AML-193 (cell line): ENCODE measurements at places on chromosomes 6 and 20.
A peak's percentile ranks its signal among the peaks of the same experiment; 100 is the strongest.

DNA sequence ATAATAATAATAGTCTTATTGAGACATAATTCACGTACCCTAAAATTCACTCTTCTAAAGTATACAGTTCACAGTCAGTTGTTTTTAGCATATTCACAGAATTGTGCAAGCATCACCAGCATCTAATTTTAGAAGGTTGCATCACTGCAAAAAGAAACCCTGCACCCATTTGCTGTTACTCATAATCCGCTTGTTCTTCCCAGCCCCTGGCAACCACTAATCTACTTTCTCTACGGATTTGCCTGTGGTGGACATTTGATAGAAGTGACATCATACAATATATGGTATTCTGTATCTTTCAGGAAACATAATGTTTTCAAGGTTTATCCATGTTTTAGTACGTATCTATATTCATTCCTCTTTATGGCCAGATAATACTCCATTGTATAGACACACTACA, 41.5 kb upstream of the FAM184A start:
- DNase-seq = peak; percentile 29

- peak; percentile 90 for DNase-seq
Observed at GRCh38 chr6:151948002-151948743, 140.7 kb downstream of the ESR1 start.

- no peak for DNase-seq
Observed at GRCh38 chr6:105336986-105337385, 65.9 kb downstream of the PREP start.

DNA sequence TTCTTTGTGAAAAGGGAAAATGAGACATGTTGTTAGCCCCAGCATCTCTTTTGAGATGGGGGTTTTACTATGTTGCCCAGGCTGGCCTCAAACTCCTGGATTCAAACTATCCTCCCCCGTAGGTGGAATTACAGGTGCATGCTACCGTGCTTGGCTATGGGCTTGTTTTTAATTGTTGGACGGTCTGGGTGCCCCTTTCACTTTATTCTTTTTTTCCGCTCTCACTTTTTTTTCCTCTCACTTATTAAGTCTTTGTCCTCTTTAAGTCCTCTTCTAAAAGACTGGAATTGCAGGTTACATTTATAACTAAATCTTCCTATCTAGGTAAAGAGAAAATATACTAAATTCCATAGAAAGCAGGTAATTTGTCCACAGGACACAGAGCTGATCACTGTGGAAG, 18.8 kb upstream of the PRDM13 start:
- DNase-seq = no peak

DNA sequence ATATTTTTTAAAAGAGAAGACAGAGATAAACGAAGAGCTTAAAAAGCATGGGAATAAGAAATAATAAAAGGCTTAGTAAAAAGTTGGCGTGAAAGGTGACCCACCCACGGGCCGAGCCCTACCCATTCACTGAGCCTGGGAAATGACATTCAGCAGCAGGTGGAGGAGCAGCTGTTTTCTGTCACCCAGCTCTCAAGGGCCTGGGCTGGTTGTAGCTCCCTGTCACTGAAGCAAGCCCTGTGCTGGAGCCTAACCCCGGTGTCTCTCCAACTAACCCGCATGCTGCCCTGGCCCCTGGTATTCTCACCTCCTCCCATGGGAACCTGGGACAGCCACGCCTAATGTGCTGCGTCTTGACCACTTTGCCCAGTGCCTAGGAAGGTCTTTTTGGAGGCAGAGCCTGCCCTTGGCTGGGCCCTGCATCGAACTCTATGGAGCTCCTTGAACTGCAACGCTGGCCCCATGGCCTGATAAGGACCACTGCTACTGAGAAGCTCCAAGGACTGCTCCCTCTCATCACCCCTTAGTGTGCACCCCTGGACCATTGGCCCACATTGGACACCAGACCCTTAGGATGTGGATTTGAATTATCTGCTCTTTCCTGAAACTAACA, 68.8 kb upstream of the IYD start:
- DNase-seq = no peak

DNA sequence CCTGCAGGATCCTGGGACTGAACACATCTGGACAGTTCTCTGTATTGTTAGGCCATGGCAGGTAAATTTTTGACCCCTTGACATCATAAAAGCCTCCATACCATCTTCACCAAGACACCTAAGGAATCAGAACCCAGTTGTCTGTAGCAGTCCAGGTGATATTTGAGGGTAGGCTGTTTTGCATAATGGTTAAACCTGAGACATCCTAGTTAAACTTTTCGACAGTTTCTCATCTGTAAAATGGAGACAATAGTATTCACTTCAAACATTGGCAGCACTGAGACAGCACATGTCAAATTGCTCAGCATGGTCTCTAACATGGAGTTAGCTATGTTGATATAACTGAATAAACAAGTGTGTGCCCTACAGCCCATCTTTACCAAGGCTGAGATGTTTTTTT, 24.8 kb downstream of the C6orf62 start:
- no peak for DNase-seq

DNA sequence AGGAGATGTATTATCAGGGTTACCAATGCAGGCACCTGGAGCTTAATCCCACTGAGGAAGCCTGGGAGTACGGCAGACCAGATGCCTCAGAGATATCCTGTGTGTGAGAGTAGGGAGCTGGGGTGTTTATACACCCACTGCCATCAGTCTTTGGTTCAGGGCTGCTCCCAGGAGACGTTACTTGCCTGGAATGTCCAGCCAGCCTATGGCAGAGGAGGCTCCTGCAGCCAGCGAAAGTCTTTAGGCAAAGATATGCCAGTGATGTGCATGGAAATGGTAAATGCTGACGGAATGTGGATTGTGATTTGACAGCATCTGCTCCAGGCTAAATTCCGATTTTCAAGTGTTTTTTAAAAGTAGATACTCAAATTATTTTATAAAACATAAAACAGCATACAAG, 282.0 kb downstream of the BTBD3 start:
- no peak for DNase-seq

DNA sequence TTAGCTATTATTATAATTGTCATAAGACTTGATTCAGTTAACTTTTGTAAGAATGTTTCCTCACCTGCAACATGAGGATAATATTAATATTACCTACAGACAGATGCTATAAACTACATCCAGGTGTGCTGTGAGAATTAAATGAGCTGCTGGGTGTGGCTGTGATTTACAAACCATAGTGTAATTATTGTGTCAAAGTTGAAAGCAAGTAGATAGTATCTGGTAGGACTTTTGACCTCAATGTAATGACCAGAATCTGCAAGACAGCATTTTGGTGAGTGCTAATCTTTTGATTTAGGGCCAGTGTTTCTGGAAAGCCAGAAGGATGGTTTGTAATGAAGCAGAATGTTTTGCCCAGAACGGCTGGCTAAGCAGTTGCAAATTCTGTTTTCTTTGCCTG, 162.5 kb downstream of the TRMT11 start:
- DNase-seq = no peak

DNA sequence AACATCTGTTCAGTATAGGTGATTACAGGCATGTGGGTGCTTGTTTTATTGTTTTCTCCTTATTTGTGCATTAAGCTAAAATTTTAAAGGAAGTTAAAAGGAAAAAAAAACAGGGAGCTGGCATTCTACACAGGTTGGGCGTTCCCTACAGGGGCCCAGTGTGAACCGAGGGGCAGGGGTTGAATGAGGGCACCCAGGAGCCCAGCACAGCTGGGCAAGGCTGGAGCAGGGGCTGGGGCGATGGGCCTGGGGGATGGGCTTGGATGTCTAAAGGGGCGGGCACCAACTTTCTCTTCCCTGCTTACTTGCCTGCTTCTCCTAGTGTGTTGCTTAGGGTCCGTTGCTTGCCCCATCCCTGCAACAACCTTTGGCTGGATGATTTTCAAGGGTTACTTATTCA, 230.2 kb upstream of the RNF24 start:
- DNase-seq = no peak

DNA sequence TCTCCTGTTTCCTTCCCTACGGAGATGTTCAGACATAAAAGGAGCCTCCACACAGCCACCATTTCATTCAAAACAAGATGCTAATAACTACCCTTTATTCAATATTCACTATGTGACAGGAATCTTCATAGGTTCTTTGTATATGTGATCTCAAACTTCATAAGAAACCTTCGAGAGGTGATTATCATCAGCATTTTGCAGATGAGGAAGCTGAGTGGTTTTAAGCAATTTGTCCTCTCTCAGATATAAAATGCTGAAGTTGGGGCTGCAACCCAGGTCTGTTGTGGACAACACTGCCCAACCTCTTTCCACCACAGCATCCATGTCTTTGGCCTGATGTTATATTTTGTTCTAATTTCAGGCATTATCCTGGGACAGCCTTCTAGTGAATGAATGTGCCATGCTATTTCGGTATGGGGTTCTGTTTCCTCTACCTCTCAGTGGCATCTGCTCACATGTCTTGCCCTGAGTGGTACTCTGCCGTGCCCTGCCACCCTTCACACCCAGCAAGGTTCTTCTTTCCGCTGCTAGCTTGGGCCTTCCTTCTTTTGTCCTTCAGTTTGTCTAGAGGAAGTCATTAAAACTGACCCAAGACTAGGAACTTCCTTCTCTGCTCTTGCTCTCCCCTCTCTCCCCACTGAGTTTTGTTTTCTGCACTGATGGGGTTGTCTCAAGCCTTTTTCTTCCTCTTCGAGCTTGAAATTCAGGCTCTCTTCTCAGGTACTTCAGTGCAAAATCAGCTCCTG, 300.9 kb upstream of the PRDM1 start:
- peak; percentile 98 for DNase-seq

DNA sequence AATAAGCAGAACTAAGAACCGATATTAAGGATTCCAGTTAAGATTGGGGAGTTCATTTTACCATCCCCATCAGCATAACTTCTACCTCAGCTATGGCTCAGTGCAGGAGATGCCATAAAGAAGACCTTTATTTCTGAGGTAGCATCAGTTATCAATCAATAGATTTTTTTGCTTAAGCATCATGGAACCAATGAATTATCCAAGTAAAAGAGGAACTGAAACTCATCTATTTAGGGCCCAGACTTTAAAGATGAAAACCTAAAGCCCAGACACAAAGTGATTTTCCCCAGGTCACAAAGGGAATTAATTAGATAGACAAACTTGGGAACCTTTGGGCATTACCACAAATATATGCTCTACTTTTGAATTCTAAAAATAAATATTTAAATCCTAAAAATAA, 59.2 kb upstream of the TINAG start:
- no peak for DNase-seq

DNA sequence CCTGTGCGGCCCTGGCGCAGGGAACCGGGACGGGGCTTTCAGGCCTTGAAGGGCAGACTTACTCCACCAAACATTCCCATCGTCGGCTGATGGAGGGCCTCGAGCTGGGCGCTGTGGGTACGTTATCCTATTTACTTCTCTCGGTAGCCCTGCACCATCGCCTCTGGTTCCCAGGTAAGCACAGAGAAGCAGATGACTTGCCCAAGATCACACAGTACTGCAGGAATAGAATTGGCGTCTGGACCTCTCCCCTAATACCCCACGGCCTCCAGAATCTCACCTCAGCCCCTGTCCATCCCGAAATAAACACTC, 46.4 kb downstream of the PDYN start:
- no peak for DNase-seq

- DNase-seq = peak; percentile 71
Observed at GRCh38 chr6:75893058-75893775, 144.2 kb downstream of the MYO6 start.

DNA sequence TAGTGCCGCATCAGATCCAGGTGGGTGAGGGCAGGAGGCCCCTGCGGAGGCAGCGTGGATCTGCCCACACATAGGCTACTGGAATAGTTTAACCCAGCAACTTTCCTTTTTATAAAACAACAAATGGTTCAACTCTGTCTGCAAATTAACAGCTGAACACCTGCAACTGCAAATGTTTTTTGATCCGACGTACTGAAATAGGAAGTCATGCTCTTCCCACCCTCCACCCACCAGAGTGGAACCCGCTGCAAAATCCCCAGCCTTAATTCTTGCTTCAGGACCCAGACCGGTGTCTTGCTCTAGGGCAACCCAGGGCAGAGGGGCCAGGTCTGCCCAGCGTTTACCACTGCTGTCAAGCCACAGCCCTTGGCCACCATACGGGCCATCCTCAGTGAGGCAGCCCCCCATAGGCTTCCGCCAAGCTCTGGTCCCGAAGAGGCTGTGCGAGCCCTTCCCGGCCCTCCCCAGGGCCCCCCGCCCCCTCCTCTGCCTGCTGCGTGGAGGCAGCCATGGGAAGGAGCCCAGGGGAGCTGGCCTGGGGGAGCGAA, 334.3 kb downstream of the ZFAND3 start:
- no peak for DNase-seq

DNA sequence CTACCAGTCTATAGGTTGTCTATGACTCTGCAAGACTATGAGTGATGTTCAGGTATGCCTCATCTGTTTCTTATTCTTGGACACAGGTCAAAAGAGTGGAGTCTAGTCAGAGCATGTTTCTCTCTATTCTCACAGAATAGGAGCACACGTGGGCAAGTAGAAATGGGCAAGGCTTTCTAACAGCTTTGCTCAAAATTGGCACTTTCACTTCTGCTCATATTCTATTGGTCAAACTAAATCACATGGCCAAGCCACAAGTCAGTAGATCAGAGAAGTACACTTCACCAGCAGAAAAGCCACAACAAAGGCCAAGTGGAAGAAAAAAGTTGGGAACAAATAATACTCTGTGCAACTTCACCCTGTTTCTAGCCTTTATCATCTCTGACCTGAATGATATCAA, 354.5 kb upstream of the SYNCRIP start:
- DNase-seq = no peak

DNA sequence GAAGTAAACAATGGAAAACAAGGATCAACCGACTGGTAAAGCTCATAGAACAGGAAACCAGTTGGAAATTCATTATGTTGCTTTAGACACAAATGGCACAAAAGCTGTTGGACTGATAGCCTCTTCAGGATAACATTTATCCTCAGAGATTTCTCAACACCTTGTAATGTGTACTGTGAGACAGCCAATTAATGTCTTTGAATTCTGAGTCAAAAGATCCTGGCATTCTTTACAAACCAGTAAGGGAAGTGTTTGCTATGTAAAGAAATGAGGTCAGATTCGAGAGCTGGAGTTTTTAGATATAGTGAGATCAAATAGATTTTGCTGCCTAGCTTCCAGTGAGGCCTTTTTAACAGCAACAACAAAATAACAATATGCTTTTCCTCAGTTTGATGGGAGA, 439.2 kb downstream of the C6orf118 start:
- no peak for DNase-seq

DNA sequence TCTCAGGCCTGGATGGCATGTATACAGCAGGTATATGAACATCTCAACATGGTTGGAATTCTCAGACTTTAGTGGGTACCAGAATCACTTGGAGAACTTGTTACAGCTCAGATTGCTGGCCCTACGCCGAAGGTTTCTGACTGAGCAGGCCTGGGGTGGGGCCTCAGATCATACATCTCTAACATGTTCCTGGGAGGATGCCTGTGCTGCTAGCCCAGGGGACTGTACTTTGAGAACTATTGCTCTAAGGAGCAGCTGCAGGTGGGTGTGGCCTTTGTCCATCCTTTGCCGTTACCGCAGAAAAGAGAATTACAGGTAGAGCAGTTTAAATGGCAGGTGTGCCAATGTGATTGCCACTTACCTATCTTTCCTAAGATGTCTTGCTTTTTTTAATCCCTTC, 310.5 kb upstream of the JAG1 start:
- no peak for DNase-seq

GRCh38 chr6:72412709-72413044, 209.2 kb upstream of the KCNQ5 start:
- DNase-seq = no peak
